ENCODE measurements at places on chromosomes 11 and 22.

GRCh38 chr22:26285632-26286031 is 116.4 kb downstream of the SEZ6L start:
- DNase-seq: no peak

DNA sequence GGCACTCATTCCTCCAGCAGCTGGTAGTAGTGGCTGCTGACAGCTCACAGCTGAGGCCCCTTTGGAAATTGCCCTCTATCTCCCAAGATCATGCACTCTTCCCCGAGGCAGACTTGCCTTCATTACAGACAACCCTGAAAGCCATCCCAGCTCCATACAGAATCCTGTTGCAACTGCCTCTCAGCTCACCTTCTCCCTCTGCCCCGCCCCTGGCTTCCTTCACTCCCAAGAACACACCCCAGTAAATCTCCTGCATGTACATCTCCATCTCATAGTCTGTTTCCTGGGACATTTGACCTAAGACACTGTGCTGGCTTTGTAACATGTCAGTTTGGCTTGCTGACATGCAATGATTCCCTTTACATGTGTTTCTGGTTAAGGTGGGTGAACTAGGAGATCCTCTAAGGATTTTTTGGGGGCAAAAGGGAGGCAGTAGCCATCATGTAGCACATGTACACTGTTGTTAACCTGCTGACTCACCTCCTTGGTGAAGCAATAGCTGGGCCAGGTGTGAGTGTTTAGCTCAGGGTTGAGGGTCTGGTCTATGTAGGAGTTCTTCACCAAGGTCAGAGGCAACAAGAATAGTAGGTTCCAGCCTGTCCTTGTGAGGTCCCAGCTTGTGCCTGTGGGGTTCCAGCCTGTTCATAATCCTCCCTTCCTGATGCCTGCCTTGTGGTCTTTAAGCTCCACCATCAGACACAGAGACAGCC is 179.6 kb downstream of the CSNK2A3 start:
- DNase-seq: no peak

DNA sequence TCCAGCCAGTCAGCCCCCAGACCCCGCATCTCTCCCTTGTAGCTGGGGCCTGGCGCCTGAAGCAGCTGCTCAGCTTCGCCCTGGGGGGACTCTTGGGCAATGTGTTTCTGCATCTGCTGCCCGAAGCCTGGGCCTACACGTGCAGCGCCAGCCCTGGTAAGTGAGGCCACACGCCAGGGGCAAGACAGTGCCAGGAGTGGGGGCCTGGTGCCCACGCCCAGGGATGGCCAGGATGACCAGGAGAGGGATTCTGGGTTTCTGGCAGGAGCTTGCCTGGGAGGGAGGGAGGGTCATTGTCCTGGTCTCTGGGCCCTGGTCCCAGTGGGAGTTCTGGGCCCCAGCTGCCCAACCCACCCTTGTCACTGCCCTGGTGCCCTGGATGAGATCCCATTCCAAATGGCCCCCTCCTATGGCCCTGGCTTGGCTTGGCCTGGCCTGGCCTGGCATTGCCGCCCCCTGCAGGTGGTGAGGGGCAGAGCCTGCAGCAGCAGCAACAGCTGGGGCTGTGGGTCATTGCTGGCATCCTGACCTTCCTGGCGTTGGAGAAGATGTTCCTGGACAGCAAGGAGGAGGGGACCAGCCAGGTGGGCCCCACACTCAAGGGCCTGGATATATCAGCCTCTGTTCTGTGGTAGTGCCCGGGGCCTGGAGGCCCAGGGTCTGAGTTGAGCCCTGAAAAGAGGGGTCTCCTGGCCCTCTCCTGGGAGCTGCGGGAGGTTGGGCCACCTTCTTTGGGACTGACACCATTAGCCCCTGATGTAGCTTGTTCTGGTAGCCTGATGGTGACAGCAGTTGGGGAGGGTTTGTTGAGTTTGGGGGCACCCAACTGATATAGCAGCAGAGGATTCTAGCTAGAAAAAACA is 3.7 kb downstream of the SLC39A13 start:
- peak; percentile 42 for DNase-seq

GRCh38 chr11:66317723-66318599 is 1.1 kb upstream of the CD248 start:
- DNase-seq: peak; percentile 60

GRCh38 chr11:124541204-124541603 is 2.2 kb downstream of the OR8B12 start:
- no peak for DNase-seq

- DNase-seq: no peak
Observed at GRCh38 chr11:61507012-61507768, 1.4 kb upstream of the LRRC10B start.

GRCh38 chr11:85133636-85134035 is 493.5 kb downstream of the DLG2 start:
- no peak for DNase-seq

GRCh38 chr11:69115586-69116560 is 39.9 kb upstream of the SMIM38 start:
- peak; percentile 81 for DNase-seq

GRCh38 chr22:48937032-48937639 is 890.5 kb downstream of the BRD1 start:
- no peak for DNase-seq

DNA sequence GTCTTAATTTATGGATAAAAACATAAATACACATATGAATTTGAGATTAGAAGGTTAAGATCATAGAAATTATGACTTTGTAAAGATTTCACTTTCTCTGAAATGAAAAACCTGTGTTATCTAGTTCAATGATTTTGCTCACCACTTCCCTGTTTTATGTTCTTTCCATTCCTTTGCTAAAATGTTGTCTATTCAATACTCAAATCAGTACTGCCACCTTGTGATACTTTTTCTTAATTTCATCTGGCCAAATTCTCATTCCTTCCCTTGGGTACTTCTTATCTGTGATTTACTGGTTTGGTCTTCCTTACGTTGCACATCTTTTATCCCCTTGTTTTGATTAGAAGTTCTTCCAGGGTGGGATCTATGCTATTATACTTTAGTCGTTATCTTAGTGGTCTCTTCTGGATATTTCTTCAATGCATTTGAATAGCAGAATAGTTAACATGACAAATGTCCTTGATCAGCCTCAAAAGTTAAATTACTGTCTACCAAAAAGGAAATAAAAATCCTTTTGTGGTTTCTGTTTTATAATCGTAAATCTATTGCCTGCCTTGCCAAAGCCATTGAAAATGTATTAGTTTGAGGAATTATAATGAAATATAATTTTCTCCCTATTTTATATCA is 197.0 kb downstream of the PGR start:
- DNase-seq: no peak

- DNase-seq: no peak
Observed at GRCh38 chr11:62419314-62419929, 589 bp downstream of the SCGB1A1 start.

DNA sequence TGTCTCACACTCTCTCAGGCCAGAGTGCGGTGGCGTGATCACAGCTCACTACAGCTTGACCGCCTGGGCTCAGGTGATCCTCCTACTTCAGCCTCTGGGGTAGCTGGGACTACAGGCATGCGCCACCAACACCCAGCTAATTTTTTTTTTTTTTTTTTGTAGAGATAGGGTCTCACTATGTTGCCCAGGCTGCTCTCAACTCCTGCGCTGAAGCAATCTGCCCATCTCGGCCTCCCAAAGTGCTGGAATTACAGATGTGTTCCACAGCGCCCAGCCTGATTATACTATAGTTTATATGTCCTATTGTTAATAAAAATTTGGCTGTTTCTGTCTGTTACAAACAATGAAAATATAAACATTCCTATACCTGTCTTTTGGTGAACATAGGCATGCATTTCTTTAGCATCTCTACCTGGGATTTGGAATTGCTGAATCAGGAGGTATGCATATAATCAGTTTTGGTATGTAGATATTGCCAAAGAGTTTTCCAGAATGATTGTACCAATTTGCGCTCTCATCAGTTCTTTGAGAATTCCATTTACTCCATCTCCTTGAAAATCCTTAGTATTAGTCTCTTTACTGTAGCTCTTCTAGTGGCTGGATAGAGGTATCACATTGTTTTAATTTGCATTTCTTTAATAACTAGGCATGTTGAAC is 78.8 kb downstream of the TEAD1 start:
- no peak for DNase-seq

DNA sequence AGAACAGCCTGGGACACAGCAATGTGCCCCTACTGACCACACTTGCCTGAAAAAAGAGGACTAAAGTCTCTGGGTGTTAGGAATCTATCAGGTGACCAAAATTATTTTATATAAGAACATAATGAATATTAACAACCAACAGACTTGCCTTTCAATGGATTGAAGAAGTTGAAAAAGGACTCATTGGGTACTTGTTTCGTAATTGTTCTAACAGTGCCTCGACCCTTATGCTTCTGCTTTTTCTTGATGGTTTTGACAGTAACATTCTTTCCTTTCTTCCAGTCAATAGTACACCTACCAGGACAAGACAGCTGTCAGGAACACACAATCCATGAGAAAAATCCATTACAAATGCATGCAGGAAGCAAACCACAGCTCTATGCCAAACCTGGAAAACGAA is 29.0 kb upstream of the PHLDA2 start:
- no peak for DNase-seq

DNA sequence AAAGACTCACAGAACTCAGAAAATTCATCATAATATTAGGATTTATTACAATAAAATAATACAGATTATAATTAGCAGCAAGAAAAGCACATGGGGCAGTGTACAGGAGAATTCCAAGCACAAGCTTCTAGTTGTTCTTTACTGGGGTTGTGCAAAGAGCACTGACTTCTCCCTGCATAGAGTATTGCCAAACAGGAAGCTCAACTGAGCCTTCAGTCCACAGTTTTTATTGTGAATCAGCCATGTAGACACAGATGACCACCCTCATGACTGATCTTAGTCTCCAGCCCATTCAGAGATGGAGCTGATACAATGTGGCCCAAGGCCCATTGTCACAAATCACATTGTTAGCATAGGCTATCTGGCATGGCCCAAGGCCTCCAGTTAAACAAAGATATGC is 798.9 kb downstream of the KCNA4 start:
- DNase-seq: no peak
